ENCODE measurements at places on chromosomes 5 and 9. TPM values are rescaled to one million over a fixed set of nuclear protein-coding genes. Genes with fewer than 3 reads are reported as not detected.

LOX gene
- 39.5 TPM for total RNA-seq

C6 gene
- 15.0 TPM for total RNA-seq

DNA sequence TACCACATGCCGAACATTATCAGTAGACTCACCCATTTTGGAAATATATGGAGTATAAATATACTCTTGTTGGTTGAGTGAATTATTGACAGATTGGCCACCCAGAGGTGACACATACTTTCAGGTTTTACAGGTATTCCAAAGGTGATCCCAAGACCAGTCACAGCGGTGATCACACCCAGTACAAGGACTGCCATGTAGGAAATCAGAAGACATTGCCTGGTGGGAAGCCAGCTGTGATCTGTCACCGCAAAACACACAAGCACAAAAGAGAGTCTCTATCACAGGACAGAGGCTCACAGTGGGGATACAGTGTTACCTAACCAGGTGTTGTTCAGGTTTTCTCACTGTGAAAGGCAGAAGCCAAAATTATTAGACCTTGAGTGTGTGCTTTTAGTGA, 15.8 kb downstream of the BTF3 start:
- DNase-seq, result no peak

- no peak for DNase-seq
Measured at GRCh38 chr9:26462751-26463150, 429.9 kb downstream of the CAAP1 start.

GRCh38 chr5:66660396-66660795, 64.2 kb downstream of the MAST4 start:
- DNase-seq, result no peak

- DNase-seq, result peak; percentile 35
Measured at GRCh38 chr9:72577212-72577753, 55.9 kb downstream of the TMC1 start.

MYMK gene
- not detected for total RNA-seq

DNA sequence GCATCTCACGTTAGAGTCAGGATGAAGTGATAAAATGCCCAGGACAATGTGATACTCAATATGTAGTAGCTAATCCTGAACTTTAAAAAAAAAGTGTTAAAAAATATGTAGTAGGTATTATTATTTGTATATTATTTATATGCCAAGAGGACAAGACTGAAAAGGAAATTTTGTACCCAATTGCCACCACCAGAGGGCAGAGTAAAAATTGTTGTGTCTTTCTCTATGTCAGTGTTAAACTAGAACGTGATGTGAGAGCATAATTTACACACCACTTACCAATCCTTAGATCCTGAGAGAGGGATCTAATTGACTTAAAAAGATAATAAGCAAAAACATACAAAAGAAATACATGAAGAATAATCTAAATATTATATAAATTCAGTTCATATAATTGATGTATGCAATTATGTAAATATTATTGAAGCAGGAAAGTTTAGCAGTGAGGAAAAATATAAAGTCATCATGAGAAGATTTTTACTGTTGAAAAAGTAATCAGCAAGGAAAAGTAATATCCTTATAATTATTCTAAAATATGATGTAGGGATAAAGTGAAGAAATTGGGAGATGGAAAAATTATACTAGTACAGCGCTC, 288.9 kb downstream of the RAB3C start:
- DNase-seq, result no peak

DNA sequence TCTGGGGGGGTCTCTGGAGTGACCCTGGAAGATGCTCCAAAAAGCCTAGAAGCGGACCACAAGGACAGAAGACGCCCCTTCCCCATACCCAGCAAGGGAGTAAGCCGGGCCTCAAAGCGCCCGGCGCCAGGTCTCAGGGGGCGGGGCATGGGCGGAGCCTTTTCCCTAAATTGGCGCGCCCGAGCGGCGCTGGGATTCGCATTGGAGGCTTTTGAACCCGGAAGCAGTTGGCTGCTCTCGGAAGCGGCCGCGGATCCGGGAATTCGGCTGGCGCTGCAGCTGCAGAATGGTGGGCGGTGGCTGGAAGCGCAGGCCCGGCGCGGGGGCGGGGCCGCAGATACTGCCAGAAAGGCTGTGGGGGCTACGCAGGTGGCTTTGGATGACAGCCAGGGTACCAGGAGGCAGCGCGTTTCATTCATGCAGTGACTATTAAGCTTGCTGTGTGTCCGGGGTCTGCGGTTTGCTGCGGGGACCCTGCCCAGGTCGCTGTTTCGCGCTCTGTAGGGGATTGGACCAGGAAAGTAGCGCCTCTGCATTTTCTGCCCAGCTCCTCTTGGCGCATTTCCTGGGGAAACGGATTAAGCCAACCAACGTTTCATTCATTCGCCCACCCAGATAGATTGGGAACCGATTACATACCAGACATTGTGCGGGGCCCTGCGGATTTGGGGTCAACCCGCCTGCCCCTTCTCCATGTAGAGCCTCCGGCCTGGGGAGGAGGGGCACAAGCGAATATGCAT, 83.0 kb upstream of the FREM1 start:
- DNase-seq, result peak; percentile 74

DNA sequence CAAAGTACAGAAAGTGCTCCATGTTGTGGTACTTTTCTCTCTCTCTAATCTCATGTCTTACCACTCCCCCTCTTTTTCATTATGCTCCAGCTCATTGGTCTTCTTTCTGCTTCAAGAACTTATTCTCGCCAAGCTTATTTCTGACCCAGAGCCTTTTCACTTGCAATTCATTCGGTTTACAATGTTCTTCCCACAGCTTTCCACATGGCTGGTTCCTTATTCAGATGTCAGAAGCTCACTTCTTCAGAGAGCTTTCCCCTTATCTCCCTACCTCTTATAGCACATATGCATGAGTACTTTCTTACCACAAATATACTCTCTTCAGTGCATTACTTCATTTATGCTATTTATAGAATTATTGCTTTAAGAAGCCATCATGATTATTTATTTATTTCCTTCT, 338.8 kb upstream of the ATP10B start:
- DNase-seq, result no peak

TMEM174 gene
- 1.5 TPM for total RNA-seq

SCGB3A2 gene
- total RNA-seq, result not detected

DNA sequence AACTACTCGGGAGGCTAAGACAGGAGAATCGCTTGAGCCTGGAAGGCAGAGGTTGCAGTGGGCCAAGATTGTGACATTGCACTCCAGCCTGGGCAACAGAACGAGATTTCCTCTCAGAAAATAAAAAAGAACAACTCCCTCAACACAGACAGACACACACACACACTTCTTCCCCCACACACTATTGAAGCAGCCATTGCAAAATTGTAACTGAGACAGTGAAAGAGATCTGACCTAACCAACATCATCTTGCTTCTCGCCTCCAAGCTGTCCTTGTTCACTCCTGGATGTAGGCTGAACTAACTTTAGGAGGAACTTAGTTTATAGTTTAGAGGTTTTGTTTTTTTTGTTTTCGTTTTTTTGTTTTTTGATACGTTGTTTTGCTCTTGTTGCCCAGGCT, 13.0 kb upstream of the PLIN2 start:
- DNase-seq, result no peak

PLEKHG4B gene
- 8.2 TPM for total RNA-seq

SLC6A7 gene
- not detected for total RNA-seq

DNA sequence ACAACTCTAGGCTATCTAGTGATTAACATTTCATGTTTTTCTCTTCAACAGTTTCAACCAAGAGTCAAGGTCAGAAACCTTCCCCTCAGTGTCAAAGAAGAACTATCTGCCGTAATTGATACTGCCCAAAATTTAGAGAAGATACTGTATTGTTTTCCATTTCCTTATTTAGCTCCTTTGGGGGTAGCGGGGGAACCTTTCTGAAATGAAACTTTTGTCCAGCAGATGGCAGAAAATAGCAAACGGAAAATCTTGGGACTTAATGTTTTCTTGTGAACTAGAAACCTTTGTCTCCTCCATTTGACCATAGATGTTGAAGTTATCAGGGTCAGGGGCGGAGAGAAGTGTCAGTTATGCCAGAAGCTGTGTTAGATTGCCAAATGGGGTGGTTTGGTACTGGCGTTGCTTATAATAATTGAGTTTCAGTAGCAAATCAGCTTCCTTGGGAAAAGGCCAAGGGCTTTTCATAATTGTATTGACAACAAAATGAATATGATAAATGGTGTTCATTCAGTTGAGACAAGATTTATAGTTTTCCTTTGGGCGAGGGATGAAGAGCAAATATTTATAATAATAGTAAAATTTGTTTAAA, 101.7 kb upstream of the TLX3 start:
- no peak for DNase-seq

GRCh38 chr5:114166081-114166480, 195.8 kb upstream of the KCNN2 start:
- no peak for DNase-seq

GRCh38 chr5:180618829-180619562, 27.7 kb upstream of the SCGB3A1 start:
- peak; percentile 27 for DNase-seq

DNA sequence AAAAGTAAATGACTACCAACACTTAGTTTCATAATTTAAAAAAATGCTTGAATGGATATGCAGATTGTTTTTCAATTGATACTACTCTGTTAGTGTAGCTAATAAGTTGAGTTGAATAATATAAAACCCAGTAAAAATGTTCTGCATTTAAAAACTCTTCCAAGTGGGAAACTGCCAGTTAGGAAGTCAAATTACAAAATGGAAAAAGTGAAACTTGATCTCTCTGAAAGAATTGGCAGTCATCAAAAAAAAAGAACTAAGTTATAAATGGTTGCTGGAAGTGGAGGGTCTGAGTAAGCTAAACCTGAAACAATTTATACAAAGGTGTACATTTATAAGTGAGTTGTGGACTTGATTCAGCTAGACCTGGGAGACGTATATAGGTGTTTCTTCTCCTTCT, 52.4 kb downstream of the VCAN start:
- no peak for DNase-seq

DNA sequence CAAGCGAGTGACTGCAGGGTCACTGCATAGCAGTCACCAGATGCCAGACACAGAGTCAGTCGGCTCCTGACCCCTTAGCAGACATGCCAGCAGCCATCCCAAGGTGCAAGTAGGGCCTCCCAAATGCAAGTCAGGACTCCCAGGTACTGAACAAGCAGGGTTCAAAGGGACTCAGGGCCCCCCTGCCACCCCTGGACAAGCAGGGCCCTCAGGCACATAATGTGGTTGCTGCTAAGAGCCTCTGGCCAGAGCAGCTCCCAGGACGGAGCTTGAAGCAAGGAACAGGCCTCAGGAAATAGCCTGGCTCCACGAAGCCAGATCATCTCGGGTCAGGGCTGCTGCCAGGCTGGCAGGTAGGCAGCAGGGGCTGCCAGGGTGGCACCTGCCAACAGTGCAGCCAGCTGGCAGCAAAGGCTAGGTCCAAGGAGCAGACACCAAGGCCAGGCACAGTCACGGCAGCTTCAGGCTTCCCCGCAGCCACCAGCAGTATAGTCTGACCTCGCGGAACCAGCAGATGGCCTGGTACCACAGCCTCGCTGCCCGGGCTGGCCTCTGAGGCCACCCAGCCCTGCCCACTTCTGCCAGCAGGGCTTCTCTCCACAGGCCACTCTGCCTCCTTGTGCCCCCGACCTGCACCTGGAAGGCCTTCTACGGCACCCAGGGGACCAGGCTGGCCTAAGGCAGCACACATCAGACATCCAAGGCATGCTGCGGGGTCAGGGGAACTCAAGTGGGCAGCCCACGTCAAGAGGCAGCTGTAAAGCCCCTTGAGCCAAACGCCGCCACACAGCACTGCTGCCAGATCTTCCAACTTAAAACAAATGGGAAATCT, 7.4 kb downstream of the EEIG1 start:
- DNase-seq, result peak; percentile 83

UAP1L1 gene
- total RNA-seq, result 9.3 TPM

GRCh38 chr5:102341681-102342288, 45.7 kb upstream of the SLCO4C1 start:
- no peak for DNase-seq

DNA sequence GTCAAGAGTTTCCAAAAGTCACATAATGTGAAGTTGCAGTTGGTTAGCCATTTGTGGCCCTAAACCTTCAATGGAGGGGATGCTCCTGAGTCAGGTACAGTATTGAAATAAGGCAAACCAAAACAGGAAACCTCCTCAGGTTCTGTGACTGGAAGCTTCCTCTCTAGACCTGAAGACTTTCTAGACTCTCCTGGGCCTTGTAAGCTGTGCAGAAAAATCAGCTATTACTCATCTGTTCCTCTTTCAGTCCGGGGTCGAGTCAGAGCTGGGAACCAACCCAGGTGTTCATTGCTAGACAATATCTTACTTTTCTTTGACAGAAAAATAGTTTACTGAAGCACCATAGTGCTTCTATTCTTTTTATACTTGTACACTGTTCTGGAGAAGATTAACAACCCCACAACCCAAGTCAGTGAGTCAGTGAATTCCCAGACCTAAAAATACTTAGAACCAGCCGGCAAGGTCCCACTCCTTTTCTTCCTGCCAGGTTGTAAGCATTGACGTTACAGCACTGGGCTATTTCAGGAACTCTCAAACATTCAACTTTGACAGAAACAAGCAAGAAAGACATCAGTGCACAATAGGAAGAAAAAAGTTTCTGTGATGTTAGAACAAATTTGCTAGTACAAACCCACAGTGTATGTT, 47.3 kb downstream of the FSTL4 start:
- no peak for DNase-seq

DNA sequence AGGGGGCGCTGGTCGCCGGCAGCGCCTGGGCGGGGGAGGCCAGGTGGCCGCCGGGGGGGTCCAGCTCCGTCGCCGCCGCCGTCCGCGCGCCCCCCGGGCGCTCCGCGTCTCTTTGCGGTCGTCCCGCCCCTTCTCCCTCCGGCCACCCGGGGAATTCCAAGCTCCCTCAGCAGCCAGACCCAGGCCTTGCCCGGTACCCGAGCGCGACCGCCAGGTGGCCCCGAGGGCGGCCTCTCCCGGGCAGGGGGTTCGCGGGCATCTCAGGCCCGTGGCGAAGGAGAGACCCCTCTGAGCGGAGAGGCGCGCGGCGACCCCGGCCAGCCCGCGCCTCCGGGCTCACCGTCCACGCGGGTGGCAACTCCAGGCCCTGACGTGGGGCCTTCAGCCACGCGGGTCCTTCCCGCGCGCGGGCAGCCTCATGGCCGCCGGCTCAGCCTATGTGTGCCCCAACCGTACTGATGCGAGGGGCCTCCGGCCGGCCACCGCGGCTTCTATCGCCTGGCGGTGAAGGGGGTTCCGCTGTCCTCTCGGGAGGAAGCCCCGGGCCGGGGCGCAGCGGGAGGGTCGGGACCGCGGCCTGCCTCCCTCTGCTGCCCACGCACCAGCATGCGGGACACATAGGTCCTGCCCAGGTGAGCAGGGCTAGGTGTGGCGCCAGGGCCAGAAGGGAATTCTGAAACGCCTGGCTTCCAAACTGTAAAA, 529 bp upstream of the NRARP start:
- no peak for DNase-seq

- DNase-seq, result no peak
Measured at GRCh38 chr9:103991698-103992097, 102.4 kb upstream of the SMC2 start.

Data from thyroid gland (tissue), 4 donors.